NCI-H1436 (cell line): ENCODE measurements at places on chromosomes 7 and 10.

DNA sequence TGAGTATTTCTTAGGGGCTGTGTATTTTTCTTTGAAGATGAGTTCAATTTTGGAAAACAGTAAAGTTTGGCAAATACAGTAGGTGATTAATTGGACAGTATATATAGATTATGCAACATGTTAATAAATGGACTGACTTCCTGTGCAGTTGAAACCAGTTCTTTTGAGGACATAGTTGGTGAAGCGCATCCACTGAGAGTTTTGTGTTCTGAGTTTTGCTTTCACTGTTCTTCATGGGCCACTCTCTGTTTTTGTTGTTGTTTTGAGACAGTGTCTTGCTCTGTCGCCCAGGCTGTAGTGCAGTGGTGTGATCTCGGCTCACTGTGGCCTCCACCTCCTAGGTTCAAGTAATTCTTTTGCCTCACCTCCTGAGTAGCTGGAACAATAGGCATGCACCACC is 109.0 kb downstream of the SDHAF3 start:
- DNase-seq, result no peak

GRCh38 chr7:99472561-99473314 is at the start of gene ZNF789:
ZNF789 (plus strand) TSS chr7:99472890; CDS start chr7:99476457, 3,567 bp downstream.
- DNase-seq, result peak; percentile 97

GRCh38 chr7:149855361-149856305 is 17.5 kb downstream of the ZNF862 start:
- DNase-seq, result no peak

- no peak for DNase-seq
Measured at GRCh38 chr7:30159698-30160143, 24.9 kb downstream of the MTURN start.

- DNase-seq, result no peak
Measured at GRCh38 chr10:103145046-103145445, 48.0 kb downstream of the NT5C2 start.

DNA sequence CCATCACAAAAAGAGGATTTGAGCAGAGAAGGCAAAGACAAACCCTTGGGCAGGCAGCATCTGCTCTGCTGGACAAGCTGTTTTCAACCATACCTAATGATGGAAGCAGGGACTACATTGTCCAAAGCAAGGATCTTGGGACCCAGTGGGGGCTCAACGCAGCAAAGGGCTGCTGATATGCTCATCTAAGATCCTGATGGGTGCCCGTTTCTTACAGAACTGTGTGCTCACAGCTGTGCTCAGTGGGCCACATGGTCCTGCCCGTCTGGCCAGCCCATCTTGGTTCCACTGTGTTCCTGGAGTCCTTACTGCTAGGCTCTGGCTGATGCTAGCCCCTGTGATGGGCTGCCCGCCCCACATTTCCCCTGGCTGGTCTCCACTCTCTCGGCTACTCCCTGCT is 36.1 kb downstream of the GPRIN2 start:
- DNase-seq, result no peak

- no peak for DNase-seq
Measured at GRCh38 chr7:15131661-15132060, 229.1 kb upstream of the DGKB start.

DNA sequence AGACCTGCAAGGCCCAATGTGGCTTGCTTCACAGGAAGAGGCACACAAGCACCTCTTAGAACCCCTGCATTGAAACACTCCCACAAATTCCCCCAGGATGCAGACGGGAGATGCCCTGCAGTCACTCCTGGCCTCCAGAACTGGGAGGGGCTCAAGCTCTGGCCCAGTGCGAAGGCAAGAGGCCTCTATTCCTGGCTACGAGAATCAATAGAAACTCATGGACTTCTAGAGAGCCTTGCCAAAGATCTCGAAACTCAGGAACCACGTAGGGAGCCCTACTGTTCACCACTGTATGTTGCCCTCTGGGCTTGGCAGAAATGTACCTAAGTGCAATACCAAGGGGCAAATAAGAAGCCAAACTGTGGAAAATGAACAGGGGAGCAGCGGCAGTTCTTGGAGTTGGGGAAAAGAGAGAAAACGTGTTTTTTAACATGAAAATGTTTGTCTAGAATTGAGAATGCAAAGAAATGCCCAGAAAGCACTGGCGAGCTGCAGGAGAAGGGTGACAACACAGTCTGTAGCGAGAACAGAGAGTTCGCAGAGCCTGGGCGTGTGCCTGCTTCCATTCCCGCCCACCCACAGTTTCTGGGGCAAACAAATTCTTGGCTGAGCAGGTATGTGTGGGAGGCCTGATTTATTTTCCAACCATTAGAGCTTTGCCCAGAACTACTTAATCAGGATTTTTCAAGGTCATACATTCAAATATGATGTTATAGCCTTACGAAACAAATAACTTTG is 260.5 kb upstream of the KLF14 start:
- no peak for DNase-seq

DNA sequence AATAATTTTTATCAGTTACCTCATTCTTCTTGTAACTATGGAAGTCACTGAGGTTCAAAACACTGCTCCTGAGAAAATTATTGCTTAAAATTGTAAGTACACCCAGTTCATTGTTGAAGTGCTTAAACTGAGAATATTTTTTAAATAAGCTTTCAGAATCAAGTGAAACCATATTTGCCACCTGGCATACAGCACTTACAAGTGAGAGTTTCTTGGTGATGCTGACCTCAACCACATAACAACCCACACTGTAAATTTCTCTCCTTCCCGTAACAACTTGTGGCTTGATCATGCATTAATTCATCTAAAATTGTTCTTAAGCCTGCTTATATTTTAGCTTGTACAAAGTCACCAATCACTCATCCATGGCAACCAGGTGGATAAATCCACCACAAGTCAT is 34.0 kb downstream of the IMMP2L start:
- no peak for DNase-seq

- no peak for DNase-seq
Measured at GRCh38 chr7:128947854-128948253, 10.1 kb downstream of the IRF5 start.

DNA sequence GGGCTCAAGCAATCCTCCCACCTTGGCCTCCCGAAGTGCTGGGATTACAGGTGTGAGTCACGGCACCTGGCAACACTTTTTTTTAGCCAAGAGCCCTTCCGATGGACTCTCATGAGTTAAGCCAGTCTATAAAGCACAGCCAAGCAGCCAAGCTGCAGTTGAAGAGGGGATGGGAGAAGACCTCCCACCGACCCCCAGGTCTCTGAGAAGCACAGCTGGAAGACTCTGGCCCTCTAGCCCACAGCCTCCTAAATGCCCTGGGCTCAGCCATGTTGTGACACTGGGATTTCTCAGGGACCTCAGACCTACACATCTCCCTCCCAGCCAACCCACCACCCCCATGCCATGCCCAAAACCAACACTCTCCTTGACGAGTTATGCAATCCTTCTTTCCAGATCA is 31.1 kb downstream of the CALML3 start:
- no peak for DNase-seq

- DNase-seq, result no peak
Measured at GRCh38 chr7:65960351-65961074, 21.5 kb downstream of the GUSB start.

GRCh38 chr10:62297857-62298256 is 29.2 kb upstream of the RTKN2 start:
- DNase-seq, result no peak

- DNase-seq, result no peak
Measured at GRCh38 chr7:18505870-18506460, 10.4 kb downstream of the HDAC9 start.

- no peak for DNase-seq
Measured at GRCh38 chr10:82392533-82392932, 517.5 kb downstream of the NRG3 start.

GRCh38 chr7:99860281-99861127 is 16.3 kb downstream of the OR2AE1 start:
- no peak for DNase-seq

- DNase-seq, result no peak
Measured at GRCh38 chr7:91953618-91954017, 13.0 kb downstream of the AKAP9 start.

DNA sequence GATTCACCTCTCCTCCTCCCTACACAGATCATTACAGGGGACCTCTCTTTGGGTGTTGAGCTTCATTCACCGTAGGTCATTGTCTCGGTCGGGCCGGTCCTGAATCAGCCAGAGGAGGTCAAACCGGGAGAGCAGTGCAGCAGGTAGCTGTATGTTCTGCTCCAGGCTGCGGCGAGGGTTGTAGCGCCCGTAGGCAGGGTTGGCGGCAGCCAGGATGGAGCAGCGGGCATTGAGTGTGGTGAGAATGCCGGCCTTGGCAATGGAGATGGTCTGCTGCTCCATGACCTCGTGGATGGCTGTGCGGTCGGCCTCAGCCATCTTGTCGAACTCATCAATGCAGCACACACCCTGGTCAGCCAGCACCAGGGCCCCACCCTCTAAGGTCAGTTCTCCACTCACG is 5.5 kb downstream of the MCM7 start:
- DNase-seq, result no peak

- peak; percentile 7 for DNase-seq
Measured at GRCh38 chr7:123748171-123748733, 551 bp downstream of the WASL start.

GRCh38 chr10:63005246-63005645 is 127.9 kb upstream of the NRBF2 start:
- DNase-seq, result no peak

DNA sequence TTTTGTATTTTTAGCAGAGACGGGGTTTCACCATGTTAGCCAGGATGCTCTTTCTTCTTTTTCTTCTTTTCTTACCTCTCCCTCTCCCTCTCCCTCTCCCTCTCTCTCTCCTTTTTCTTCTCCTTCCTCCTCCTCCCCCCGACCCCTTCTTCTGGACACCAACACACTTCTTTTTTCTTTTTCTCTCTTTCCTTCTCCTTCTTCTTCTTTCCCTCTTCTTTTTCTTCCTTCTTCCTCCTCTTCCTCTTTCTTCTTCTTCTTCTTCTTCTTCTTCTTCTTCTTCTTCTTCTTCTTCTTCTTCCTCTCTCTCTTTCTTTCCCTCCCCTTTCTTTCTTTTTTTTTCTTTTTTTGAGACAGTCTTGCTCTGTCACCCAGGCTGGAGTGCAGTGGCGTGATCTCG is 14.0 kb downstream of the MMD2 start:
- DNase-seq, result no peak

DNA sequence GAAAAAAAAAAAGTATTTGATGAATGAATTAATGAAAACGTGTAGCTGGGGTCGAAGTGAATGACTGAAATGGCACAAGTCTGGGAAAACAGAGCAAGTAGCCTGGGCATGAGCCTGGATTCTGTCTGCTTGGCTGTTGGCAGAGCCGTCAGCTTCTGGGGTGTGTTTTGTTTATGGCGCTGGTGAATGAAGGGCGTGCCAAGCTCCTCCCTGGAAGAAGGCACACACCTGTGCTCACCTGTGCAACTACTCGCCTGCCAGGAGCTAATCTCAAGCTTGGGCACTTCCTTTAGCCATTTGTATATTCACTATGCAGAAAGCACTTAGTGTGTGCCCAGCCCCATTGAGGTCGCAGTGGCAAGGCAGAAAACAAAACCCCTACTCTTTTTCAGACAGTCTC is 74.1 kb downstream of the GTF2IRD1 start:
- DNase-seq, result no peak

- DNase-seq, result no peak
Measured at GRCh38 chr10:74189999-74190421, 39.0 kb downstream of the ADK start.
